ENCODE measurements at places on chromosomes 12 and 14.

- no peak for DNase-seq
These were observed 15.8 kb downstream of the CYP46A1 start for GRCh38 chr14:99699861-99700260.

DNA sequence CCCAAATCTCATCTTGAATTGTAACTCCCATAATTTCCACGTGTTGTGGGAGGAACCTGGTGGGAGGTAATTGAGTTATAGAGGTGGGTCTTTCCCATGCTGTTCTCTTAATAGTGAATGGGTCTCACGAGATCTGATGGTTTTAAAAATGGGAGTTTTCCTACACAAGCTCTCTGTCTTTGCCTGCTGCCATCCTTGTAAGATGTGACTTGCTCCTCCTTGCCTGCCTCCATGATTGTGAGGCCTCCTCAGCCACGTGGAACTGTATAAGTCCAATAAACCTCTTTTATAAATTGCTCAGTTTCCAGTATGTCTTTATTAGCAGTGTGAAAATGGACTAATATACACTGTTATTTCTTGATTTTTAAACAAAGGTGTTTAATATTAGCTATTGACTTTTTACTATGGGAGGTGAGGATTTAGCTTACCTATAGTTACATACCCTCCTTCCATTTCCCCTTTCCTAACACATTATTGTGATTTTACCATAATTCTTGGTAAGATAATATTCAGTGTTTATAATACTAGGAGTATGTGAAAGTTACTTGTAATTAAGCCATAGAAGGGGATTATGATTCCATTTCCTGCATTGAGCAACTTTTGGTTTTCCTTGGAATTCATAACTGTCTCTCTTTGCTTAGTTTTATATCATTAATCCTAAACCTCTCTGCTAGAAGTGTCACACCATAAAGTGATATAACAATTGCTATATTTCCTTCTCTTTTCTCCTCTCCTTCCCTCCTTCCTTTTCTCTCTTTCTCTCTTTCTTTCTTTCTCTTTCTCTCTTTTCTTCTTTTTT is 151.0 kb upstream of the KRAS start:
- no peak for DNase-seq

- no peak for DNase-seq
These were observed 151.5 kb downstream of the ATXN7L3B start for GRCh38 chr12:74689071-74689655.

GRCh38 chr14:88384718-88385117 is 739 bp upstream of the SPATA7 start:
- DNase-seq = no peak

DNA sequence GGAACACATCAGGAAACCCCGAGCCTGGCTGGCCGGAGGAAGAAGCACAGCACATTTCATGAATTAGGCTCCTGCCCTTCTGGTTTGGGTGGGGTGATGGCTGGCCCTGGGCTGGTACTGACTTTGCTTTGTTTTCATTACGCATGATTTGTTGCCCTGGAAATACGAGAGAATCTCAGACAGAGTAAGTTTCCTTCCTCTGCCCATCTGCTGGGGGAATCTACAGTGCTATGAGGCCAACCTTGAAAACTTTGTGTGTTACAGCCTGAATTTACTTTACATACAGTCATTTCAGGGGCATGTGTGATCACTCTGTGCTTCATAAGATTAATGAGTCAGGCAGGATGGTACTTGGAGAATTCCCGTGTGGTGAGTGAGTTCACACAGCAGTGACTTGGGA is 20.5 kb upstream of the SLC5A8 start:
- no peak for DNase-seq
